GM12865 (cell line): ENCODE measurements at places on chromosomes 12 and 14.
A peak's percentile ranks its signal among the peaks of the same experiment; 100 is the strongest.

GRCh38 chr14:61152851-61153364 lies 128.2 kb downstream of the TMEM30B start:
- no peak for DNase-seq

GRCh38 chr12:125983094-125983783 lies 918.0 kb downstream of the AACS start:
- no peak for DNase-seq

DNA sequence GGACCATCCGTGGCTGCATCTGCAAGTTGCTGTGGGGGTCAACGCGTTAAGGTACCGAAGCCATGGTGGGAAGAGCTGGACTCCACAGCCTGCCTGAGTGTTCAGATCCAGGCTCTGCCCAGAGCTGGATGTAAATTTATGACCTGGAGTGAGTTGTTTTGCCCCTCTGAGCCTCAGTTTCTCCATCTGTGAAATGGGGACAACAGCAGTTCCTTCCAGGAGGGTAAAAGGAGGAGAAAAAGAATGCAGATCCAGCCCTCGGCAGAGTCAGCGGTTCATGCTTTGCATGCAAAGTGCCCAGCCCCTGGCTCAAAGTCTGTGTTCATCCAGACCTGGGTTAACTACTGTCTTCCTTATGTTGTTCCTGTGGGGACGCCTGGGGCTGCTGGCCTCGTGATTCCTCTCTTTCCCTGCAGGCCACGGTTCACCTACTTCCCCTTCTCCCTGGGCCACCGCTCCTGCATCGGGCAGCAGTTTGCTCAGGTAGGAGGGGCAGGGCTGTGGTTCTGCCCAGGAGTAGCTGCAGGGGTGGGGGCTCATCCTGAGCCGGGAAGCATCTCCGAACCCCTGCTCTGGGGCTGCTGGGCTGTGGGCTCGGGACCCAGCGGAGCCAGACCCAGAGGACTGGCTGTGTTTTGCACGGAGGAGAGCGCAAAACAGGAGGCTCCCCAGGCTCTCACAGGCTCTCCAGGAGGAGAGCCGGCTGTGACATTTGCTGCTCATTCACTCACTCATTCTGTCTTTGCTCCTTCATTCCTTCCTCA lies 41.9 kb downstream of the CYP46A1 start:
- DNase-seq, result no peak

DNA sequence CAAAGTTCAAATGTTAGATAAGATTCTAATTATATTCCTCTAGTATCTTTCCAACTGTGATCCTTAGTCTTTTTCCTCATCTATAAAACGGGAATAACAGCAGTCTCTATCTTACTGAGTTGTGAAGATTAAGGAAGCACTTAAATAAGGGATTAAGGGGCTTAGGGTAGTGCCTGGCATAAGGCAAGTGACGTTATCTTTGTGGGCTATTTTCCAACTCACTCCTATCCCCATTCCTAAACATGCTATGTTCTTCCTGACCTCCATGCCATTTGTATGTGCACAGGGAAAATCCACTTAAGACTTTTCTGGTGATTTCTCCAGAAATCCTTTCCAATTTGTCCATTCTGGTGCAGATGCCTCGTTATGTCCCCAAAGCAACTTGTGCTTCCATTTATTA lies 33.3 kb downstream of the SUPT16H start:
- DNase-seq, result no peak

DNA sequence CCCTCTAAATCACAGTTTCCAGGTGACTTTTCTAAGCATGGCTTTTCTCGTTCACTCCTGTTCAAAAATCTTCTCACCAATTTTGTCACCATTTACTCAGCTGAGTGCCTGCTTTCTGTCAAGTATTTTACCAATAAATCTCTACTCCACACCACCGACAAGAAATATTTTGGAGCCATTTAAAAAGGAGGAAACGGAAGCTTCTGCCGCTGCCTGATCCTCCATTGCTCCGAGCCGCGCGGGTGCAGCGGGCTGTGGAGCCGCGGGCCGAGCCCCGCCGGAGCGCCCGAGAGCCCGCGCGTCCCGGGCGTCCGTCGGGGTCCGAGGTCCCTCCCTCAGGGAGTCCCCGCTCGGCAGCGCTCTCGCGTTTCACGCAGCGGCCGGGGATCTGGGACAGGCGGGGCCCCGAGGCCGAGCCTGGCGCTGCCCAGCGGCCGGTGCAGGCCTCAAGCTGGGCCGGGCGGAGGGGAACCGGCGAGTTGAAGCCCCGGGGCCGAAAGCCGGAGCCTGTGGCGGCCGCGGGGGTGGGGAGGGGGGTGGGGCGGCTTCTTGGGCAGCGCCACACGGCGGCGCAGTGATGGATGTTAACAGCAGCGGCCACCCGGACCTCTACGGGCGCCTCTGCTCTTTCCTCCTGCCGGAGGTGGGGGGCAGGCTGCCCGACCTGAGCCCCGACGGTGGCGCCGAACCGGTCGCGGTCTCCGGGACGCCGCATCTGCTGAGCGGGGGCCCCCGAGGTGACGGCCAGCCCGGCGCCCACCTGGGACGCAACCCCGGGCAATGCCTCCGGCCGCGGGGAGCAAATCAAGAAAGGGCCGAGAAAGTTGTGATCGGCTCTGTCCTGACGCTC lies 1.1 kb upstream of the HEBP1 start:
- peak; percentile 22 for DNase-seq

DNA sequence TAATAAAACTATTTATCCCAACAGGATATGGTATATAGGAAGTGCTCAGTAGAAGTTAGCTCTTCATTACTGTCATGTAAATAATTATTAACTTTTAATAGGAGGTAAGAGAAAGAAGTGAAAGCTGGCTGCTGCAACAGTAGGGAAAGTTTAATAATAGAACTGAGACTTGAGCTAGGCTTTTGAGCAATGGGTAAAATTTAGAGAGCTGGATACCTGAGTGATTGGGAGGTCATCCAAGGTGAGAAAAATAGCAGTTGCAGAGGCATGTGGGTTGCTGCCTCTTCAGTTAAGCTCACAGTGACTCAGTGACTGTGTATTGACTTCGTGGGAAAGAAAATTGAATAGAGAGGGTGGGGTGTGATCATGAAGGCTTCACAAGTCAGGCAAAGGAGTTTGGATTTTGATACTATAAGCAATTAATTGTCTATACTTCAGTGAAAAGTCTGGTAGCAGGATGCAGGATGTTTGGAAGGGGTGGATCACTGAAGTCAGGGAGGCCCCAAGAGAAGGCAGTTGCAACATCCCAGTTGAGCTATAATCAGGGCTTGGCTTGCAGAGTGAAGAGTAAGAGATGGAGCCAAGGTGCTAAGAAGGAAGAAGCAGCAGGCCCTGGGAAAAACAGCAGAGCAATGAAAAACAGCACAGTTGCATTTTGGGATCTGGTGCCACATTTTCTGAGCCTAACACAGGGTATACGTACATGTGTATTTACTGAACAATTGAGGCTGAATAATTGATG lies 172.0 kb upstream of the FRMD6 start:
- no peak for DNase-seq
